ENCODE measurements at places on chromosomes 2 and 18. TPM values are rescaled to one million over a fixed set of nuclear protein-coding genes. Genes with fewer than 3 reads are reported as not detected.

HOXD4 gene
- not detected for total RNA-seq

TET3 gene
- 5.3 TPM for total RNA-seq

GAL3ST2 gene
- not detected for total RNA-seq

ELOA2 gene
- not detected for total RNA-seq

NTSR2 gene
- total RNA-seq, result not detected

LAMA3 gene
- 381 TPM for total RNA-seq

PTPRN gene
- 0.13 TPM for total RNA-seq

GALNT3 gene
- 56.7 TPM for total RNA-seq

SERPINB3 gene
- 22.4 TPM for total RNA-seq

CXCR4 gene
- total RNA-seq, result under 0.01 TPM

FBXO15 gene
- 0.13 TPM for total RNA-seq

RETREG2 gene
- 110 TPM for total RNA-seq

SEPTIN2 gene
- total RNA-seq, result 181 TPM

TMEM169 gene
- total RNA-seq, result 0.51 TPM

GKN2 gene
- total RNA-seq, result not detected

SGPP2 gene
- 9.7 TPM for total RNA-seq

GKN1 gene
- not detected for total RNA-seq

TFCP2L1 gene
- total RNA-seq, result 5.5 TPM

UGT1A3 gene
- not detected for total RNA-seq

CAPN13 gene
- total RNA-seq, result not detected

MORN2 gene
- total RNA-seq, result 10.4 TPM

LOXHD1 gene
- total RNA-seq, result not detected

DSG4 gene
- total RNA-seq, result under 0.01 TPM

EGR4 gene
- total RNA-seq, result not detected

MC2R gene
- total RNA-seq, result not detected

LBX2 gene
- 0.77 TPM for total RNA-seq

MYOM1 gene
- 0.38 TPM for total RNA-seq

ARHGAP28 gene
- total RNA-seq, result 0.26 TPM

All from bronchial epithelial cell (primary cell).